Thyroid gland (tissue), 4 donors: ENCODE measurements at places on chromosomes 4 and X. TPM values are rescaled to one million over a fixed set of nuclear protein-coding genes. Genes with fewer than 3 reads are reported as not detected.
A peak's percentile ranks its signal among the peaks of the same experiment; 100 is the strongest.

GRCh38 chr4:10180927-10181744 is 64.5 kb upstream of the WDR1 start:
- H3K27ac ChIP-seq: no peak overlapping the region
- H3K36me3 ChIP-seq: no peaks in the 10 kb centered on the region
- H3K27me3 ChIP-seq: no peaks in the 10 kb centered on the region
- no peaks in the 10 kb centered on the region for H3K4me1 ChIP-seq
- no peak overlapping the region for H3K4me3 ChIP-seq

DNA sequence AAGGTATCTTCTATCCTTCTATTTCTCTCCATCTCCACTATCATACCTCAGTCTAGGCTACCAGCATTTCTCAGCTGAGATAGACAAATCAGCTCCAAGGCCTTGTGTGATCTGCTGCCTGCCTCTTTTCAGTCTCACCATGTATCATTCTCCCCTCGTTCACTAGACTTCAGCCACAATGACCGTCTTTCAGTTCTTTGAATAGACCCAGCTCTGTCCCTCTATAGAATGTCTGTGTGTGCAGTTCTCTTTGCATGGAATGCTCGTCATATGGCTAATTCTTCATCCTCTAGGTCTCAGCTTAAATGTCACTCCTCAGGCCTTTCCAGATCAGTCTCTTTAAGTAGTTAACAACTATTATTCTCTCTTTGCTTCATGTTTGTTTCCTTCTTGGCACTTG is 6.5 kb downstream of the IGBP1 start:
- DNase-seq: no peak
- H3K4me1 ChIP-seq: peaks cover 4% of the 10 kb centered on the region
- no peak overlapping the region for H3K27ac ChIP-seq
- no peaks in the 10 kb centered on the region for H3K27me3 ChIP-seq

DNA sequence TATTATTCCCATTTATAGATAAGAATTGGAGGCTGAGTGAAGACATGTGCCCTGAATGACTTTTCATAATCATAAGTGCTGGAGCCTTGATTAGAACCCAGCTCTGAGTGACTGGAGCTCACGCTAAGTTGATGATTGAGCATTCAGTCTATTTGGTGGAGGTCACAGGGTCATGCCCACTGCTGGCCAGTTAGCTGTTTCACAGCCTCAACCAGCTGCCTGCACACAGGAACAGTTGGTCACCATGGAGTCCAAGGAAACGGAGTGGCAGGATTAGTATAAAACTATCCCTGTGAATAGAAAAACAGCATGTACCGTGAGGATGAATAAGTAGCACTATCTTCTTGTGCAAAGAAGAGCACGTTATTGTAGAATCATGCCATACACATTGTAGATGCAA is 1.0 kb upstream of the C4orf54 start:
- H3K27me3 ChIP-seq: no peaks in the 10 kb centered on the region
- no peaks in the 10 kb centered on the region for H3K36me3 ChIP-seq
- H3K4me1 ChIP-seq: peaks cover 12% of the 10 kb centered on the region
- no peak overlapping the region for H3K27ac ChIP-seq

DNA sequence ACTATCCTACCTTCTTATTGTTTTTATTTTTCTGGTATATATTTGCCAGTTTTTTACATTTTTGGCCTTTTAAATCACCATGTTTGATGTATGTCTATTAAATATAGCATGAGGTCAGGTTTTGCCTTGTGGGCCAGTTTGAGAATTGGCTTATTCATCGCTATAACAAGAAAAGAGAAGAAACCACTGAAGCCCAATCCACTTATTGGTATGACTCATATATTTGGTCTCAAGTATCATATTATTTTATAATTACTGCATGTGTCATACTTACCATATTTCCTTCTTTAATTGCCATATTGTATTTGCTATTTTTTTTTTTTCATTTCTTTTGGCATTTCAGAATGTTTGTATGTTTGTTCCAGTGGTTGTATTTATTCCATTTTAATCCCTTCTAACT is 99.3 kb downstream of the IRF2 start:
- no peaks in the 10 kb centered on the region for H3K36me3 ChIP-seq
- no peaks in the 10 kb centered on the region for H3K4me1 ChIP-seq
- H3K27me3 ChIP-seq: no peaks in the 10 kb centered on the region
- H3K4me3 ChIP-seq: no peak overlapping the region
- DNase-seq: no peak
- H3K27ac ChIP-seq: no peak overlapping the region

GRCh38 chr4:166941629-166942028 is 292.7 kb downstream of the SPOCK3 start:
- H3K27ac ChIP-seq: no peak overlapping the region
- H3K4me1 ChIP-seq: no peaks in the 10 kb centered on the region
- H3K27me3 ChIP-seq: no peaks in the 10 kb centered on the region
- H3K4me3 ChIP-seq: no peak overlapping the region

- H3K27me3 ChIP-seq: no peaks in the 10 kb centered on the region
- DNase-seq: no peak
- H3K4me3 ChIP-seq: no peak overlapping the region
These were observed 654.3 kb upstream of the LCORL start for GRCh38 chr4:18675586-18676525.

GRCh38 chr4:16677001-16677944 is 221.2 kb downstream of the LDB2 start:
- H3K4me3 ChIP-seq: no peak overlapping the region
- H3K27me3 ChIP-seq: no peaks in the 10 kb centered on the region
- DNase-seq: no peak
- no peaks in the 10 kb centered on the region for H3K36me3 ChIP-seq

- no peaks in the 10 kb centered on the region for H3K4me1 ChIP-seq
- H3K4me3 ChIP-seq: no peak overlapping the region
- no peaks in the 10 kb centered on the region for H3K36me3 ChIP-seq
- no peak for DNase-seq
These were observed 21.9 kb downstream of the SLC9A7 start for GRCh38 chrX:46737041-46737440.

GRCh38 chrX:111372086-111372485 is 39.9 kb downstream of the DCX start:
- H3K27me3 ChIP-seq: no peaks in the 10 kb centered on the region
- no peak overlapping the region for H3K4me3 ChIP-seq
- no peaks in the 10 kb centered on the region for H3K36me3 ChIP-seq
- no peak overlapping the region for H3K27ac ChIP-seq
- H3K4me1 ChIP-seq: no peaks in the 10 kb centered on the region
- DNase-seq: no peak

GRCh38 chr4:101689220-101689619 is 101.3 kb upstream of the BANK1 start:
- H3K4me3 ChIP-seq: no peak overlapping the region
- no peak for DNase-seq
- no peaks in the 10 kb centered on the region for H3K27me3 ChIP-seq
- H3K36me3 ChIP-seq: no peaks in the 10 kb centered on the region
- H3K27ac ChIP-seq: no peak overlapping the region

GRCh38 chr4:45554423-45554822 is 569.4 kb downstream of the GABRG1 start:
- no peak overlapping the region for H3K4me3 ChIP-seq
- no peaks in the 10 kb centered on the region for H3K36me3 ChIP-seq
- no peaks in the 10 kb centered on the region for H3K27me3 ChIP-seq
- no peak for DNase-seq
- no peak overlapping the region for H3K27ac ChIP-seq
- H3K4me1 ChIP-seq: peaks cover 21% of the 10 kb centered on the region

DNA sequence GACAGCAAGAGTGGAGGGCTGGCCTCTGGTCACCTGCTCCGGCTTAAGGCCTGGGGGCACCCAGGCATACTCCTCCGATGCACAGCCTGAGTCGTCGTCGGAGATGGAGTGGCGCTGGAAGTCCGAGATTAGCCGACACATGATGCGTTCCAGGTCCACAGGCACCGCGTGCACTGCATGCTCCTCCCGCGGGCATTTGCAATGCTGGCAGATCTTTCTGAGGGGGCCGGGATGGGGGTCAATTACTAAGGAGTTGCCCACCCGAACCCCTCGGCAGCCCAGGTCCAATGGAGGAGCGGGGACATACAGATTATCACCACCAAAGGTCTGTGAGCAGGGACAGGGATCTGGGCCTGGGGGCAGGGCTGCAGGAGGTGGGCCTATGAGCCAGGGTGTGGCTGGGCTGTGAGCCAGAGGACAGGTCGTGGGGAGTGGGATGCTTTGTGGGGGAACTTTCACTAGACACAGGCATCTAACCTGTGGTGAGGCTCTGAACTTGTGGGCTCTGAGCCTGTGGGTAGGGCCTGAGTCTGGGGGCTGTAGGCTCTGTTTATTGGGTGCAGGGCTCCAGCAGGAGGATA is 2.4 kb downstream of the PRICKLE3 start:
- no peaks in the 10 kb centered on the region for H3K4me1 ChIP-seq
- H3K36me3 ChIP-seq: no peaks in the 10 kb centered on the region
- no peak for DNase-seq
- no peak overlapping the region for H3K27ac ChIP-seq
- no peak overlapping the region for H3K4me3 ChIP-seq
- H3K27me3 ChIP-seq: no peaks in the 10 kb centered on the region

GRCh38 chr4:20255251-20255586 is 3.5 kb downstream of the SLIT2 start:
- peaks cover 5% of the 10 kb centered on the region for H3K4me1 ChIP-seq
- no peaks in the 10 kb centered on the region for H3K36me3 ChIP-seq
- peak overlapping the region; percentile 57 for H3K27ac ChIP-seq
- peak overlapping the region; percentile 40 for H3K4me3 ChIP-seq
- no peaks in the 10 kb centered on the region for H3K27me3 ChIP-seq

DNA sequence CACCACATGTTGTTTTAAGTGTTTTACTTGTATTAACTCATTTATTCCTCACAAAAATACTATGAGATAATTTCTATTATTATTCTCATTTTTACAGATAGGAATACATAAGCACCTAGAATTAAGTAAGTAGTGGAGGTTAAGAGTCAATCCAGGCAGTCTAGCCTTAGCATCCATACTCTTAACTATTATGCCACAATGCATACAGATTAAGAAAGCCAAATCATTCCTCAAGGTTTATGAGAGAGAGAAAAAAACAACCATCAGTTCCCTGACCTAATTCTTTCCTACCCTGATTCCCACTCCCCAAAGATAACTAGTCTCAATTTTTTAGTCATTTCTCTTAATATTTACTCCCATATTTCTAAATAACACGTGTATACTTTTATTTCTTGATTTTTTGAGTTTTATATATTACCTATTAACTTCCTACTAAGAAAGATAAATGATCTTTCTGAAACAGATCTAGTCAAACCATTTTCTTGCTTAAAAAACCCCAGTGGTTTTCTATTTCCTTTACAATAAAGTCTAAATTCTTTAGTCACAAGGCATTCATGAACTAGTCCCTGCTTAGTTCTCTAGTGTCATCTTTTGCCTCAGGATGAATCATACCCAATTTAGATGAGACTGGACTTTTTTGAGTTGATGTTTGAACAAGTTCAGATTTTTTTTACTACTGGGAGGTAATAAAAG is 16.0 kb downstream of the UBA6 start:
- DNase-seq: no peak
- no peaks in the 10 kb centered on the region for H3K36me3 ChIP-seq
- no peak overlapping the region for H3K27ac ChIP-seq
- H3K4me3 ChIP-seq: no peak overlapping the region
- no peaks in the 10 kb centered on the region for H3K4me1 ChIP-seq
- no peaks in the 10 kb centered on the region for H3K27me3 ChIP-seq

DNA sequence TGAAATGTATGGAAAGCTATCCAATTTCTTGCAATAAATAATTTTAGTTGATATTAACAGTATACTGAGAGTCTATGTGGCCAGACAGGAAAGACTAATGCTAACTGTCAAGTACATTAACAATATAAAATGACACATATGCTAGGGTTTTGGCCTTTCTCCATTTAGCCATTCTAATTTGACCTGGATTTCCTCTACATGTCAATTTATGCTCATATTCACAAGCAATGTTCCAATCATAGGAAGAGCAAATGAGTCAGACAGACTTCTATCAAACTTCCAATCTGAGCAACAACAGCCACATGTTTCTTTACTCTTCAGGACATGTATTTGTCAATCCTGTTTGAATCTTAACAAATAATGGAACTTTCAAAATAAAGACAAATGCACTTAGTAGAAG is 53.6 kb downstream of the CORIN start:
- no peak for DNase-seq
- no peak overlapping the region for H3K27ac ChIP-seq
- H3K27me3 ChIP-seq: no peaks in the 10 kb centered on the region
- H3K36me3 ChIP-seq: no peaks in the 10 kb centered on the region

GRCh38 chr4:159171287-159171686 is 68.4 kb downstream of the RAPGEF2 start:
- peaks cover 16% of the 10 kb centered on the region for H3K4me1 ChIP-seq
- H3K27ac ChIP-seq: no peak overlapping the region
- no peak for DNase-seq
- no peaks in the 10 kb centered on the region for H3K36me3 ChIP-seq
- H3K4me3 ChIP-seq: no peak overlapping the region
- H3K27me3 ChIP-seq: no peaks in the 10 kb centered on the region

GRCh38 chr4:3874028-3874415 is 107.8 kb downstream of the ADRA2C start:
- H3K27ac ChIP-seq: no peak overlapping the region
- H3K4me3 ChIP-seq: no peak overlapping the region
- no peaks in the 10 kb centered on the region for H3K27me3 ChIP-seq
- H3K36me3 ChIP-seq: no peaks in the 10 kb centered on the region

- no peak overlapping the region for H3K4me3 ChIP-seq
- H3K4me1 ChIP-seq: peaks cover 15% of the 10 kb centered on the region
- no peaks in the 10 kb centered on the region for H3K36me3 ChIP-seq
- H3K27ac ChIP-seq: peak overlapping the region; percentile 3
- DNase-seq: no peak
These were observed 78.4 kb upstream of the MAP3K15 start for GRCh38 chrX:19593690-19594089.

GRCh38 chr4:9929111-9929510 is 92.2 kb downstream of the SLC2A9 start:
- H3K36me3 ChIP-seq: no peaks in the 10 kb centered on the region
- H3K27ac ChIP-seq: no peak overlapping the region
- H3K4me1 ChIP-seq: no peaks in the 10 kb centered on the region
- no peak overlapping the region for H3K4me3 ChIP-seq
- H3K27me3 ChIP-seq: no peaks in the 10 kb centered on the region

- H3K36me3 ChIP-seq: no peaks in the 10 kb centered on the region
- no peak overlapping the region for H3K4me3 ChIP-seq
- no peak overlapping the region for H3K27ac ChIP-seq
- DNase-seq: no peak
- no peaks in the 10 kb centered on the region for H3K4me1 ChIP-seq
- H3K27me3 ChIP-seq: no peaks in the 10 kb centered on the region
These were observed 24.0 kb downstream of the AFM start for GRCh38 chr4:73505567-73505966.

GRCh38 chr4:165131247-165131832 is 18.7 kb upstream of the TMEM192 start:
- H3K36me3 ChIP-seq: no peaks in the 10 kb centered on the region
- no peaks in the 10 kb centered on the region for H3K4me1 ChIP-seq
- no peaks in the 10 kb centered on the region for H3K27me3 ChIP-seq

- H3K27me3 ChIP-seq: no peaks in the 10 kb centered on the region
- H3K4me3 ChIP-seq: peak overlapping the region; percentile 26
- peaks cover 46% of the 10 kb centered on the region for H3K36me3 ChIP-seq
These were observed 2.4 kb downstream of the SPRY1 start for GRCh38 chr4:123398853-123399626.

PRRG1 gene
- 23.7 TPM for total RNA-seq

CT55 gene
- total RNA-seq: not detected

EFHC2 gene
- total RNA-seq: 6.2 TPM

PAK3 gene
- total RNA-seq: 20.3 TPM

OCRL gene
- total RNA-seq: 28.3 TPM

FNIP2 gene
- 48.9 TPM for total RNA-seq

CDX4 gene
- not detected for total RNA-seq

UCHL1 gene
- 139 TPM for total RNA-seq

FAM47A gene
- total RNA-seq: not detected

NPY1R gene
- total RNA-seq: 11.6 TPM

KCTD8 gene
- 16.6 TPM for total RNA-seq

MUC7 gene
- total RNA-seq: not detected

AKAP4 gene
- total RNA-seq: 0.67 TPM
